ENCODE measurements at places on chromosomes 7 and 10.

DNA sequence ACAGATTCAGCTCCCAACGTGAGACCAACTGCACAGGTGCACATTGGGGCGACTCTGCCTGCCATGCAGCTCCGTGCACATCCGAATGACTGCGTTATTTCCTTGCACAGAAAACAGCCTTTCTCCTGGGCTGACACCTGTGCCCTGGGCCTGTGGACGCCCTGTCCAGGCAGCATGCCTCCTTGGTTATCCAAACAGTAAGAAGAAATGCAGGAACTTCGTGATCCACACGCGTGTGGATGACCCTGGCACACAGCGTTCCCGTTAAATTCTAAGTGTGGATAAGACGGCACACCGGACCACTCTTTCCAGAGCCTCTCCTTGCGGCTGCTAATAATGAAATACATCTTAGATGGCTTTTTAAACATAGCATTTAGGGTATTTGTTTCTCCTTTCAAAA is 39.6 kb downstream of the NKX6-2 start:
- no peak for DNase-seq

DNA sequence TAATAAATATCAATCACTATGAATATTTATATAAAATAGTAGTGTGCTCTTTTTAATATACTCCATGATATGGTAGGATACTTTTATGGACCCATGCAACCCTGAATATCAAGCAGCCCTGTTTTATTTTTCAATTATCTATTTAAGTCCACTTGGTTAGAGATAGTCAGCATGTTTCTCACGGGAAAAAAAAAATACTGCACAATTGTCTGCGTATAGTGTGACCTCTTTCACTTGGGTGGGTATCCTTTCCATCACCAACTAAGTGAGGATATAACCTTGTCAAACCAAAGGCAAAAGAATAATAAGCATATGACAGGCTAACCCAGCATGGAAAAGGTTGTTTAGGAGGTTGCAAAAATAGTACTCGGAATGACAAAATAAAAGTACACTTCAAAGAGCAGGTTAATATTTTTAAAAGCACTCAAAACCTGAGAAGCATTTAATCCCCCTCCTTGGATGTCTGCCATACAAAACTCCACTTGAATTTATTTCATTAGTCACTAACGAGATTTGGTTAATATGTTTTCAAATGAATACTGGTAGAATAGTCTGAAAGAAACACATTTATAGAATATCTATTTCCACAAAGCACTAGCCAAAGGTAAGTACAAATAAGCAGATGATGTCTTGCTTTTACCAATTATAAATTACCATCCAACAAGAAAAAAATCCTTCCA is 76.5 kb downstream of the IMMP2L start:
- no peak for DNase-seq

DNA sequence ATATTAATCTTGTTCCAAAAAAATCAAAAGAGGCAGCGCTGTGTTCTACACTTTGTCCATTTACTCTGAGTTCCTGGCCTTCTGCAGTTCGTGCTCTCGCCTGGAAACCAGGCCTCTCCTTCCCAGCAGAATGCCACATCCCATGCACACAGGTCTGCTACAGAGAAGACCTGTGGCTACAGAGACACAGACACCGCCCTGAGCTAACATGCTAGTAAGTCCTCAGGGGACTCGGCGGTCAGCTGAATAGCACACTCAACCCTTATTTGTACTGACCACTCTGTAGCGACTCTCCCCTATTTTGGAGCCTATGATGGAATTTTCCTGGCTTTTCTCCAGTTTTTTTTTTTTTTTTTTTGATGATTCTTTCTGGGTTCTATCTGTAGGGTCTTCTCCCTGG is 12.8 kb downstream of the CREB3L2 start:
- no peak for DNase-seq

DNA sequence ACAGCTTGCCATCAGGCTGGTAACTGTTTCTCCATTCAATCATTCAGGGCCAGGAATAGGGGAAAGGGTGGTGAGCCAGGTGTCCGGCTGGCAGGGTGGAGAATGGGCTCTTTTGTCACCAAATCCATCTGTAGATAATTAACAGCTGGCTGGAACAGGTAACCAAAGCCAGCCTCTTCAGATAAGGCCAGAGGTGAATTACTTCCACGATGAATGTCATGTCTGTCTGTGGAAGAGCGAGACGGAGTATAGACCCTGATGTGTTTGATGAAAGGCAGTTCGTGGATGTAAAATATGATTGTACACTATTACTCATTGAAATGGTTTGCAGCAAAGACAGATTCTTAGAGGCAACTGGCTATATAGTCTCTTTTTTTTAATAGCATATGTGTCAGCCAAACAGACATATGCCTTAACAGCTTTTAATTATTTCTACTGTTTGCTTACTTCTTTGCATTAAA is 149.8 kb downstream of the KLF6 start:
- DNase-seq: no peak

- no peak for DNase-seq
Observed at GRCh38 chr10:23918090-23918723, 290.7 kb upstream of the KIAA1217 start.
